ENCODE measurements at places on chromosomes 7 and 10. TPM values are rescaled to one million over a fixed set of nuclear protein-coding genes. Genes with fewer than 3 reads are reported as not detected.

The OR2A7 gene
- total RNA-seq, result 4.1 TPM

DNA sequence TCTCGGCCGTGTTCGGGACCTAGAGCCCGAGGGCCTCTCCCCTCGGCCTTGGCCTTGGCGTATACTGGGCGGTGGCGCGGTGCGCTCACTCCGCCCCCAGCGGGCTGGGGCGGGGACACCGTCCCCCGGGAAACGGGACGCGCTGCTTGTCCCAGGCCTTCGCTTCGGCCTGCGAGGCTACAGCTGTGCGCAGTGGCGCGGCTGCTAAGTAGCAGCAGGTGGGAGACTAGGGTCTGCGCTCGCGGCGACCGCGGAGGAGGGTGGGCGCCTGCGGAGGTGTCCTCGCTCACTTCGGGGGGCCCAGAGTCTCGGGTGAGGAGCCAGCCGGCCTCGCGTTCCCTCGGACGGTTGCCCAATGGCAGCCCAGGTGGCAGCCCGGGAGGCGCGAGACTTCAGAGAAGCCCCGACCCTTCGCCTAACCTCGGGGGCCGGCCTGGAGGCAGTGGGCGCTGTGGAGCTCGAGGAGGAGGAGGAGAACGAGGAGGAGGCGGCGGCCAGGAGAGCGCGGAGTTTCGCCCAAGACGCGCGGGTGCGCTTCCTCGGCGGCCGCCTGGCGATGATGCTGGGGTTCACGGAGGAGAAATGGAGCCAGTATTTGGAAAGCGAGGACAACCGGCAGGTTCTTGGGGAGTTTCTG lies at the start of gene DNAH11:
TSS of gene DNAH11 (plus strand) at position 149 of the 637 bp plus-strand sequence. CDS start at position 356, 207 bp downstream.
- DNase-seq, result peak; percentile 93

GRCh38 chr10:19987931-19988330 lies 171.7 kb downstream of the PLXDC2 start:
- DNase-seq, result no peak

DNA sequence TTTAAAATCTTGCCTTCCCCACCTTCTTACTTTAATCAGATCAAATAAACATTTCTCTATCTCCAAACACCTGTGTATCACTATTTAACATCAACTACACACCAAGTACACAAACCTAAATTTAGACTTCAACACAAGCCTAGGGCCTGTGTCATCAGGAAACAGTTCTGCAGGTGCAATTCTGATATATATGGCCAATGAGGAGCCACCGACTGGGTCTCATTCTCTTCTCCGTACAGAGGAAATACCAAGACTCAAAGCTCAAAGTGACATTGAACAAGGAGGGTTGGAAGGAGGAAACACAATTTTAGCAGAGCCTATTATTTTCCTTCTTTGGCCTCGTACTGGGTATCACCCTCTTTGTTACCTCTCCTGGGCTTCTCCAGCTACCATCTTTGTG lies 152.6 kb upstream of the PRR15 start:
- no peak for DNase-seq

- DNase-seq, result no peak
Observed at GRCh38 chr7:17546189-17546588, 247.7 kb downstream of the AHR start.

- DNase-seq, result no peak
Observed at GRCh38 chr10:127024685-127025435, 119.6 kb downstream of the DOCK1 start.

- DNase-seq, result no peak
Observed at GRCh38 chr10:59434463-59435321, 72.3 kb upstream of the FAM13C start.

The SLIT1 gene
- 0.97 TPM for total RNA-seq

DNA sequence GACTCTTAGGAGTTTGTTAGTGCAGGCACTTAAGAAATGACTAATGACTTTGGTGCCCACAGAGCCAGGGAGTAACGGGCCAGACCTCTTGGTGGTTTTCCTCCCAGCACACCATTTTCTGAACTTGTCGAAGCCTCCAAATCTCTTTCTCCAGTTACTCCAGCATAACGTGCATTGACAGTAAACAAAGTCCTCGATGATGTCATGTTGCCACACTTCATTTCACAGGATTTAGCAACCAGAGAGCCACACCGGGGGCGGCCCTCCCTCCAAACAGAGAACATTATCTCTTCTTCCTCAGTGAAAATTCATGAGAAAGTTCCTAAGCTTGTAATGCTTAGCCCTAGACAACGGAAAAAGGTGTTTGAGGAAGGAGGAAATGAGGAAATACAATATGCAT lies 4.0 kb upstream of the SVOPL start:
- no peak for DNase-seq

Data from endodermal cell (in vitro differentiated cells).